ENCODE measurements at places on chromosomes 4 and X. TPM values are rescaled to one million over a fixed set of nuclear protein-coding genes. Genes with fewer than 3 reads are reported as not detected.

LRBA gene
- 113 TPM for total RNA-seq

SPANXN4 gene
- total RNA-seq = not detected

DDIT4L gene
- not detected for total RNA-seq

CLGN gene
- not detected for total RNA-seq

GALNT7 gene
- 28.9 TPM for total RNA-seq

NBDY gene
- 20.5 TPM for total RNA-seq

CCDC158 gene
- total RNA-seq = not detected

GJB1 gene
- total RNA-seq = not detected

FAM9C gene
- not detected for total RNA-seq

FTSJ1 gene
- total RNA-seq = 36.3 TPM

Data from Karpas-422 (cell line).